ENCODE measurements at places on chromosomes 3 and 15.

GRCh38 chr3:59313365-59313764 is 263.5 kb upstream of the CFAP20DC start:
- DNase-seq = no peak

GRCh38 chr3:16512435-16513140 is 911 bp downstream of the RFTN1 start:
- DNase-seq = no peak

GRCh38 chr3:1216856-1217255 is 124.0 kb downstream of the CNTN6 start:
- no peak for DNase-seq

DNA sequence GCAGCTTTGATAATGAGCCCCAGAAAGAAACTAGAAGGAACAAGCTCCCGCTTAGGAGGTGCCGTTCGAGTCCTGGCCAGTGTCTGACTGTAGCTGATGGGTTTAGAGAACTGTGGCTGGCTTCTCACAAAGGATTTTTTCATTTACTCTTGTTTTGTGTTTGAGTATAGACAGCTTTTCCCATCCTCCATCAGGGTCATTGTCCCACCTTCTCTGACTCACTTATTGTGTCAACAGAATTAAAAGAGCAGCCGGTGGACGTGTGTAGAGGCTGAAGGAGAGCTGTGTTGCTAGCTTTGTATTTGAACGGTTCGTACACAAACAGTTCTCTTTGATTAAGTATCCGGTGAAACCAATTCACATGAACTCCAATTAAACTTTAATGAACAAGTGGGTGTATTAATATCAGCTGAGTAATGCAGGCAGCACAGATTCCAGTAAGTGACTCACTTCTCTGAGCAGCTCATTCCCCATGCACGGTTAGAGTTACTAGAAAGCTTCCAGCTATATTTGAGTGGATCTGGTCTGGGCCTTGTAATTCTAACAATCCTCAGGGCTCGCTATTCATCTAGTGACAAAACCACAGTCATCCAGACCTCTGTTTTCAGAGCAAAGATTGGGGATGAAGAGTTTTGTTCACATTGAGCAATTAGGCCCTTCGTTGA is 141.0 kb downstream of the LPP start:
- no peak for DNase-seq

- no peak for DNase-seq
Observed at GRCh38 chr3:56855856-56856512, 54.2 kb upstream of the ARHGEF3 start.

- no peak for DNase-seq
Observed at GRCh38 chr15:40776537-40777141, 6.9 kb downstream of the C15orf62 start.

GRCh38 chr3:27097182-27097581 is 272.0 kb downstream of the NEK10 start:
- DNase-seq = no peak

- DNase-seq = no peak
Observed at GRCh38 chr3:108940568-108941263, 13.0 kb downstream of the GUCA1C start.

DNA sequence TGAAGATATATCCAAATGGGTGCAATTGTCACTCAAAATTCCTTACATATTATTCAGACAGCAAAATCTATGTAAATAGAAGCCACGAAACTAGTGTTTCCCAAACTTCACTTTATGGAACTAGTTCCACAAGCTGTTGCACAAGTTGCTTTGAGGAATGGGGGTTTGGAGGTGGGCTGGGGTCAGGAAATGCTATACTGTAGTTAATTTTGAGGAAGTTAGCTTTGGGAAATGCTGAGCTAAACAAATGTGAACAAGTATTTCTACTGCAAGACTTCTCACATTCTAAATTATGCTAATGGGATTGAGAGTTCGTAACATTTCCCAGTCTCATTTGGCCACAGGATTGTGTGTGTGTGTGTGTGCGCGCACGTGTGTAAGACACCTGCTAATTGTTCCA is 28.7 kb upstream of the SAMMSON start:
- no peak for DNase-seq

GRCh38 chr3:58355179-58355578 is 22.5 kb downstream of the PXK start:
- DNase-seq = no peak

GRCh38 chr15:41961595-41962202 is 10.7 kb downstream of the EHD4 start:
- no peak for DNase-seq

GRCh38 chr3:156554515-156554841 is 439 bp downstream of the SSR3 start:
- DNase-seq = no peak

- no peak for DNase-seq
Observed at GRCh38 chr3:190120269-190121060, at the start of gene P3H2. Gene P3H2 (minus strand): TSS chr3:190120897. CDS start chr3:190120731, 166 bp downstream.

- DNase-seq = no peak
Observed at GRCh38 chr3:104887069-104887468, 479.6 kb upstream of the ALCAM start.

DNA sequence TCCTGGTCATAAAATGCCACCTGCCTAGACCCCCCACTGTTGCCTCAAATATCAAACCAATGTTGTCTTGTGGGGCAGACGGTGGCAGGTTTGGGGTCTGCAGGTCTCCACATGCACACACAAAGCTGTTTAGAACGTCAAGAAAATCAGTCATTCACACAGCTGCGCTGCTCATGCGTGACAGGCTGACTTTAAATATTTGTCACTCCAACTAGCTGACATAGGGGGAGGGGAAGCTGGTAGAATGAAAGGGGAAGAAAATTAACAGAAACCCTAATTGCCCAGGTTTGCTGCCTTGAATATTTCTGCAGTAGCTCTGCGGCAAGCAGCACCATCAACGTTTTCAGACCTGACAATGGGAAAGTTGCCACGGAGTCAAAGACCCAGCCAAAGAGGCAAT is 201.8 kb downstream of the ABHD5 start:
- DNase-seq = no peak

DNA sequence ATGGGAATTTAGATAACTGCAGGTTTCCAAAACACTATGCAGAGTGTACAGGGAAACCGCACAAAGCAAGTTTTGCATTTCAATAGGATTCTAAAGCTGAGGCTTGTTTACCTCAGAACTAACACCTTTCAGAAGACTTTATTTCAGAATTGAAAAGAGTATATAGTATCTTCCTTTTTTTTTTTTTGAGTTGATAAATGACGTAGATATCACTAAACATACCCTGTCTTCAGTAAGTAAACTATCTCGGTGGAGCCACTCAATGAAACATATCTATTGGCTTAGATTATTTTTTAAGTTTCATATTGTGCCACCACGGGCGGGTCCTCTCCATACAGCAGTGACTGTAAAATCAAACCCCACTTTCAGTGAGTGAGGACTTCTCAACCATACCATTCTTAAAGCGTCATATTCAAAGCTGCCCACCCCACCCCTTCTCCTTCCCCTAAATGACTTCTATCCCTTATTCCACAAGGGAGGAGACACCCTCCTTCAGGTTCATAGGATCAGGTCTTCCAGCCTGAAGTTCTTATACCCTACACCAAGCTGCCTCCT is 2.0 kb upstream of the TBL1XR1 start:
- no peak for DNase-seq

DNA sequence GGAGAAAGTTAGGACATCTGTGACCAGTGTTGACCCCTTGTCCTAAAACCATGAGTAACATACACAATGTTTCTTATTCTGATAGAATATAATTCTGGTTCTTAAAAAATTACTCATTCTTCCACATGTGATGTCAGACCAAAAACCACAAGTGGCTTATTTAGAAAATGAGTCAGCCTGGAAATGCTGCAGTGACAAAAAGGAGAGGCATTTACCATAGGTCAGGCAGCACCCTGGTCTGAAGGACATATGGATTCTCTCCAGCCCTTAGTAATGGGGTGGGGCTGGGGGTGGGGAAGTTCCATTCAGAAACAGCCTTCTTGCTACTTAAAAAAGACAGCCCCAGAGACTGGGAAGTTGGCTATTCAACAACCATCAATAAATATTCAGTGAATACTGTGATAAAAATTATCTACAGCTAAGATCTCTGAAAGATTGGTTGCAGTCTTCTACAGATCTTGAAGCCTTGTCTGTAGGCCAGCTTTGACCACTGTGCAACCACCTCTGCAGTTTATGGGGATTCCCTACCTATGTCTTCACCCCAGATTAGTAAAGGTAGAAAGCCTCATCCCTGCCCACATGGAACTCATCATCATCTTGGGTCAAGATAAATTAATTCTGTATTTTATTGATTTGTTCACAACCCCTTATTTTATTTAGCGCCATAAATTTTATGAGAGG is 34.9 kb upstream of the TIMP4 start:
- no peak for DNase-seq

GRCh38 chr3:53773611-53774368 is 72.4 kb downstream of the CHDH start:
- DNase-seq = no peak

DNA sequence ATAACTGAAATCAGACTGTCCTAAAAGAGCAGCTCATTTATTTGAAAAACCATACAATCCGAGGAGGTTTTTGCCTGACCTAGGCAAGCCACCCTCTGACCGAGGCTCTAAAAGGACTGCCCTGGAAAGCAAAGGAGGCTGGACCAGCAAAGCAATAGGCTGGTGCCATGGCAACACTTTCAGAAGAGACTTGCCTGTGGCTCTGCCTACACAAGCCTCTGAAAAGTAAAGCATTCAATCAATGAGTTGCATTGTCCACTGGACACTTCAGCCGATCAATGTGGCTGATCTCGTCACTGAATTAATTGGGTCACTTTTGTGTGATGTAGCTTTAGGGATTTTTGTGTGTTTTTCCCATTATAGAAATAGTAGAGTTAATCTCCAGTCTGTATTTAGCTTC is 99.1 kb upstream of the SEMA6D start:
- no peak for DNase-seq

- DNase-seq = no peak
Observed at GRCh38 chr3:37453393-37454389, 279.3 kb upstream of the LRRFIP2 start.

GRCh38 chr15:89379818-89380217 is 45.2 kb upstream of the POLG start:
- no peak for DNase-seq

DNA sequence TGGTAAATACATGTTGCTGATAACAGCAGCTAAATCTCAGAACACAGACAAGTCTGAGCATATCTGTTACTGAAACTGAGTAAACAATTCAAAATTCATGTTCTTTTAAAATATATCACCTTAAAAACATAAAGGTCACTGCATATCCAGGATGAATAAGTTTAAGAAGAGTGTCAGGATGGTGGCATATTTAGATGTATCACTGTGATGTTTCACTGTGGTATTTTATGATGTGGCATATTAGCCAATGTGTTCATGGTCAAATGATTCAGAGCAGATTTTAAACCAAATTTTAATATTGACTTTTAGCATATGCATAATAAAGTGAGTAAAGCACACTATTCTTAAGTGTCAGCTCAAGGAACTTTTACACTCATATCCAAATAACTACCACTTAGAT is 346.4 kb upstream of the DPPA4 start:
- no peak for DNase-seq

- DNase-seq = no peak
Observed at GRCh38 chr3:181521831-181522230, 189.9 kb upstream of the SOX2 start.

- no peak for DNase-seq
Observed at GRCh38 chr3:72288955-72289691, 504.2 kb upstream of the PROK2 start.

DNA sequence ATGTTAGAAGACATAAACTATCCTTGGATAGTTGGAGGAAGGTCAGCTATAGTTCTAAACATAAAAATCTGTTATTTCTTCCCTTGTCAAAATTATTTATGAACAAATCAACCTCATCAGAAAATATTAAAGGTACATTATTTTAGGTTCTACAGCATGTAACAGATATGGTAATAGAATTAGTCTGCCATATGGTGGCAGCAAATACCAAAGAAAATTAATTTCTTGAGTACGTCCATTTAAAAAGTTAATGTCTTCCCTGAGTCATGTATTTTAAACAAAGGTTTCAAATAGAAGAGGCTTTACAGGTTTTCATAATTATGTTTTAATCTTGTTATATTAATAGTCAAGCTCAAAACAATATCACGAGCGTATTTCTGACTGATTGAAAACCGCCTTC is 17.9 kb upstream of the ANKRD28 start:
- no peak for DNase-seq

GRCh38 chr3:166799-167198 is 29.8 kb upstream of the CHL1 start:
- no peak for DNase-seq

DNA sequence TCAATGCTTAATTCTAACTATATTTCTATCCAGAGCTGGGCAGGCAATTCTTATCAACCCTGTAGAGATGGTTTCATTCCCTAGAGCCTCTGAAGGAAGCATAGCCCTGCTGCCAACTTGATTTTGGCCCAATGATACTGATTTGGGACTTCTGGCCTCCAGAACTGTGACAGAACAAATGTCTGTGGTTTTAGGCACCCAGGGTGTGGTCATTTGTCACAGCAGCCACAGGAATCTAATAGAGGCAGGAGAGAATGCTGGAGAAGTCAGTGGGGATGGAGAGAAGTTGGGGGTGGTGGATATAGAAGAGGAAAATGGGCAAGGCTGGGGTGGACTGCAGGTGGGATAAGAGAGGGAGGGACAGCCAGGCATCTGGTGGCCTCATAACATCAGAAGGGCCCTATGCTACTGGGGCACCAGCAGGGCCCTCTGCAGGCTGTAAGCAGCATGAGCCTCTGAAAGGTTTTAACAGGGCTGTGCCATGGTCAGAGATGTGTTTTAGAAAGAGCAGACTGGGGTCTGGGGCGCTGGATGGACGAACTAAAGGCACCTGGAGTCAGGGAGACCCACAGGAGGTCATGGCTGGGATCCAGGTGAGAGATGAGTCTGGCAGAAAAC is 19.8 kb downstream of the MRPS11 start:
- no peak for DNase-seq

GRCh38 chr3:164476631-164477030 is 601.7 kb downstream of the SI start:
- no peak for DNase-seq

GRCh38 chr3:43254125-43254524 is 32.2 kb upstream of the SNRK start:
- DNase-seq = no peak

DNA sequence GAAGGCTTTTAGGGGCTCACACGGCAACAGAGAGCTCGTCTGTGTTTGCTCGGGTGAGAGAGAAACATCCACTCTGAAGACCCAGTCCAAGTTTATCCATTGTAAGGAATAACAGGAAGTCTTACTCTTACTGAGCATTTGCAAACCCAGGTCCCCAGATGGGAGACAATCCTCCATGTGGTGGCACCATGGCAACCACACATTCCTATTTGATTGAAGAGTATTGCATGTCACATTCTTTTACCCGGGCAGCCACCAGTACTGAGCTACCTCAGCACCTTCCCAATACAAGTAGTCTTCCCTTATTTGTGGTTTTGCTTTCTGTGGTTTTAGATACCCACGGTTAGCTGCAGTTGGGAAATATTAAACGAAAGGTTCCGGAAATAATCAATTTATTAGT is 302.9 kb upstream of the RASGRP1 start:
- no peak for DNase-seq

- no peak for DNase-seq
Observed at GRCh38 chr3:46634856-46635255, 22.5 kb downstream of the FAM240A start.

- DNase-seq = no peak
Observed at GRCh38 chr3:25803833-25804232, 13.9 kb downstream of the OXSM start.

GRCh38 chr3:53803124-53803815 is 42.9 kb downstream of the CHDH start:
- no peak for DNase-seq

- no peak for DNase-seq
Observed at GRCh38 chr3:39521456-39521855, 54.0 kb downstream of the MOBP start.
